ENCODE measurements at places on chromosomes 1 and 21.
A peak's percentile ranks its signal among the peaks of the same experiment; 100 is the strongest.

- no peak for DNase-seq
Observed at GRCh38 chr1:201545851-201546492, 7.0 kb downstream of the NAV1 start.

DNA sequence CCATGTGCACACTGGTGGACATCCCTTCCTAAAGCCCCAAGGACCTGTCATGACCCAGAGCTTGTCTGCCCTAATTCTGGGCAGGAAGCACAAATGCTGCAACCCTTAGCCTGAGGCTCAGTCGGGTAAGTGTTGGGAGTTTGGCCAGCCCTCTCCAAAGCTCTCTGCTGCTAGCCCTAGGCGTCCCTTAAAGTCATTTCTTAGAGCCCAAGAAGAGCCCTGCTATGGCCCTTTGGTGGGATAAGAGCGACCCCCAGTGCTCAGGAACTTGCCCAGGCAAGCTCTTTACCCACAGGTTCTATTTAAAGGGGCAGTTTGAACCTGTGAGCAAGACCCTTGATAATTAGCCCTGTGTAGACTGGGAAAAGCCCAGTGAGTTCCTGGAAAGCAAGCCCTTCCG is 356.8 kb downstream of the RRAGC start:
- DNase-seq = no peak

DNA sequence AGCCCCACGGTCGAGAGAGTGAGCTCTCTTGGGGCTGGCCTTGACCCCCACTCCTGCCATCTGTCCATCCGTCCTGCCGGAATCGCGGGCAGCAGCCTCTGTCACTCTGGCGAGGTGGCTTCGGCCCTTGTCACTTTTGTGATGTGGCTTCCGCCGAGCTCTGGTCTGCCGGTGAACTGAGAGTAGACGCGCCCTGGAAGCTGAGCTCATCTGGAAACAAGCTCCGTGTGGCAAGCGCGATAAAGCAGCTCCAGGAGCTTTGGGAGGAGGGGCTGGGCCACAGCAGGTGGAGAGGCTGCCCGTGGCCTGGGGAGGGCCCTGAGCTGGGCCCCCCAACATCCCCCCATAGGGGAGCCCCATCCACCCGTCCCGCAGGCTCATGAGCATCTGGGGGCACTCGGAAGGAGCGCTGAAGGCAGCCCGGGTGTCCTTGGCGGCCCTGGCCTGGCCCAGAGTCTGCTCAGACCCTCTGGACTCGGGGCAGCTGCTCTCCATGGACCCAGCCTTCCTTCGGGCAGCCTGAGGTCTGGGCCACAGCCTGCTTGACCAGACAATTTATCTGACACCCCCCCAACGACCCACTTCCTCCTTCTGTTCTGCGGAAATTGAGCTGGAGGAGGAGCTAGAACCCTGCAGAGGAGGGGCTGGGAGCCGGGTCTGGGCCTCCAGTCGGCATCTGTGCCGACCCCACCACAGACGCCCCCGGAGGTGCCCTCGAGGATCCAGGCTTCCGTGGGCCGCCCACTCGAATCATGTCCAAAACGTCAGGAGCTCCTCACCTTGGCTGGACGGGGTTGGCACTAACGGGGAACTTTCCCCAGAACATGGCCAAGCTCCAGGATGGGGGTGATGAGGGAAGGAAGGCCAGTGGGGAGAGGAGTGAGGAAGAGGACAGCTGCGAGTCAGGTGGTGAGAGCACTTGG is 59.1 kb downstream of the SLC19A1 start:
- peak; percentile 54 for DNase-seq

GRCh38 chr1:193036337-193037047 is 22.7 kb downstream of the UCHL5 start:
- no peak for DNase-seq
